ENCODE measurements at places on chromosomes 5 and 9. TPM values are rescaled to one million over a fixed set of nuclear protein-coding genes. Genes with fewer than 3 reads are reported as not detected.
A peak's percentile ranks its signal among the peaks of the same experiment; 100 is the strongest.

- ATAC-seq: no peak
Observed at GRCh38 chr5:148094336-148094735, 30.6 kb downstream of the SPINK5 start.

- no peak for ATAC-seq
Observed at GRCh38 chr9:96062031-96062430, 186.5 kb downstream of the ERCC6L2 start.

Gene CNTLN
- total RNA-seq: 7.2 TPM

DNA sequence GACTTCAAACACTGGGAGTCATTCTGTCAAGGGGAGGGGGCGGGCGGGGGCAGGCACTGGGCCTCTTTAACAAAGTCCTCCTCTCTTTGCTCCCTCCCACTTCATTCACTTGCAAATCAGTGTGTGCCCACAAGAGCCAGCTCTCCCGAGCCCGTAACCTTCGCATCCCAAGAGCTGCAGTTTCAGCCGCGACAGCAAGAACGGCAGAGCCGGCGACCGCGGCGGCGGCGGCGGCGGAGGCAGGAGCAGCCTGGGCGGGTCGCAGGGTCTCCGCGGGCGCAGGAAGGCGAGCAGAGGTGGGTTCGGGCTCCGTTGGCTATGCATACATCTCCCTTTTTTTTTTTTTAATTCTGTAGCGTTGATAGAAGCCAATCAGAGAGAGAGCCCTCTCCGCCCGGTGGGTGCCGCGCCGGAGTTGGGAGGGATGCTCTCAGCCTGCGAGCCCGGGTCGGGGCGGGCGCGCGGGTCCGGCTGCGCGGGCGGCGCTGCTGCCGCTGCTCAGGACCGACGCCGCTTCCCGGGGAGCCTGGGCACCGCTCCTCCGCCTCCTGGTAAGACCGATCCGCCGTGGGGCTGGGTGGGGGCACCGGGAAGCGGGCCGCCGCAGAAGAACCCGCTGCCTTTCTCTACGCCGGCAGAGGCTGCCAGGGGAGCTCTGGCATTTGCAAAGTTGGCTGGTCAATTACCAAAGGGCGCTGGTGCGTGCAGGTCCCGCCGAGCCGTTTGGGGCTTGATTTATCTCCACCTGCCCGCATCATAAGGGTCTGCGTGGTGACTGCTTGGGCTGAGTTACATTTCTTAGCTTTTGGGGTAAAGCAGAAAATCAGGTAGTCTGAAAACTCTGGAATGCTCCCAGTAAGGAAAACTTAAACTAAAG lies at the start of gene CDH6:
CDH6 (plus strand) TSS at position 96 of the 877 bp plus-strand sequence. CDS start 73,788 bp downstream, outside the sequence.
- ATAC-seq: peak; percentile 84

Gene FIBCD1
- total RNA-seq: 2.0 TPM

- no peak for ATAC-seq
Observed at GRCh38 chr5:114358329-114358728, 3.5 kb upstream of the KCNN2 start.

GRCh38 chr9:114286146-114286679 lies 36.7 kb upstream of the ORM1 start:
- ATAC-seq: no peak

DNA sequence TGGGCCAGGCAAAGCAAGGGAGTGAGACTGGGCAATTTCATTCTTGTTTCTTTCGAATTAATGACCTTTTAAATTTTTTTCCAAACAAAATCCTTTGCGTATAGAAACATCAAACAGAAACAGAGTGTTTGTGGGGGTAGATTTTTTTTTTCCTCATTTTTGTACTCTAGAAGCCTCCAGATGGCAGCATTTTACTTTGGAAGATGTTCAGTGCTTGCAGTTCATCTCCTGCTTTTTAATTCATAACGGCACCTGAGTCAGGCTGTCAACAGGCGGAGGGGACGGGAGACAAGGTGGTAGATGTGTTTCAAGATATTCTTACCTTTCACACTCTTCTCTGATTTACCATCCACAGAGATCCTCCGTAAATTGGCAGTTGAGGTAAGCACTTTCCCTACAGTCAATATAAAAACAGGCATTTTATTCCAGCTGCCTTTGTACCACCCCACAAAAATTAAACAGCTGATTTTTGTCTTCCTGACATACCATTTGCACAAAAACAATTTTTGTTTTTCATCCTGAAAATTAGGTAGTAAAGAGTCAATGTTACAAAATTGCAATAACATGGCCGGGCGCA lies 99.5 kb upstream of the FBXL17 start:
- no peak for ATAC-seq

Gene IFNA1
- not detected for total RNA-seq

Gene PALM2AKAP2
- 13.8 TPM for total RNA-seq

Gene RAB3C
- 0.10 TPM for total RNA-seq

- no peak for ATAC-seq
Observed at GRCh38 chr5:126508962-126509279, 85.7 kb downstream of the GRAMD2B start.

GRCh38 chr5:84370176-84370575 lies 14.5 kb downstream of the EDIL3 start:
- no peak for ATAC-seq

Gene NRARP
- 2.0 TPM for total RNA-seq

- ATAC-seq: no peak
Observed at GRCh38 chr5:133709209-133709725, 96.9 kb upstream of the FSTL4 start.

- ATAC-seq: no peak
Observed at GRCh38 chr5:136594416-136594815, 229.1 kb upstream of the TRPC7 start.

DNA sequence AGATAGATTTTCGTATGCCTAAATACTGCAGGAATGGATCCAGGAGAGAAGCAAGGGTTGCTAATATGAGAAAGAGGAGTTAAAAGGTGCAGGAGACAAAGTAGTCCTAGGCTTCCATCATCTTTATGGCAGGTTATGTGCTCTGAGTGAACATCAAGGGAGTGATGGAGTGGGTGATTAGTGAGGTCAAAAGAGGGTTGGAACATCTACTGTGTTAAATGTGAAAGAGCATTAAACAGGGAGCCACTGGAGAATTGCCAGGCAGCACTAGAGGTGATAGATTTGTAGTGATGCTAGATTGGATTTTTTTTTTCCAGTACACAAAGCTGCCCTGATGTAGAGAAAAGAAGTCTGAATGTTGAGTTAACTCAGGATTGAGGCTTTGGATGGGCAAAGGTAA lies 199.3 kb downstream of the NMUR2 start:
- ATAC-seq: no peak

- ATAC-seq: no peak
Observed at GRCh38 chr9:134929193-134930158, 11.8 kb upstream of the FCN1 start.

DNA sequence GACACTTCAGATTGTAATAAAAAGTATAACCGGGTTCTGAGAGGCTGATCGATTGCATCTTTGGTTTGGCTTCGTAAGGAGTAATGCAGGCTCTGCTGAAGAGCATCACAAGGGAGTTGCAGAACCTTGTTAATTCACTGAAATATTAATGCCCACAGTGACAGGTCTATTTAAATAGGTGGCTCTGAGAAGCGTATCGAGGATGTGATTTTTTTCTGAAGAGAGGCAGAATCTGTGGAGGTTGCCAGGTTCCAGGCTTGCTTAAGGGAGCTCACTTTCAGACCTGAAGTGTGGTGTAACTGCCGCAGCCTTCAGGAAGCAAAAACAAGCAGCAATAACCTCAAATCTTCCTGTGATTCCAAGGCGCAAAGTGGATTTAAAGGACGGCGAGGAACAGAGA lies 80.3 kb downstream of the ANKRD33B start:
- no peak for ATAC-seq

DNA sequence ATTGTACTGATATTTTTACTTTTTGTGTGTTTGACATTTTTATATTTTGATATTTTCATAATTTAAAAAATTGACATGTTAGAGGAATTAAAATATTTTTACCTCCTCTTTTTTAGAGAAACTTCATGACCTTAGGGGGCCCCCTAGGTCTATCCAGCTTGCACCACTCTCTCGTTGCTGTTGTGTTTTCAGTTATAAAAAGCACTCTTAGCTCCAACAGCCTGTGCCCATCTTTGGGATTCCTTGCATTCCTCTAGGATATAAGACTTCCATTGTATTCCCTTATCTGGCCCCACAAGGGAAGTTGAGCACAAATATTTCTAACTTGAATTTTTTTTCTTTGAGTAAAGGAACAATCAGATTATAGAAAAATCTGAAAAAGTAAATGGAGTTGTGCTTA lies 245.3 kb downstream of the SH3GL2 start:
- ATAC-seq: no peak

Gene FLT4
- 0.37 TPM for total RNA-seq

Gene AOPEP
- 8.9 TPM for total RNA-seq

- ATAC-seq: peak; percentile 92
Observed at GRCh38 chr9:12739014-12739652, 35.7 kb upstream of the LURAP1L start.

DNA sequence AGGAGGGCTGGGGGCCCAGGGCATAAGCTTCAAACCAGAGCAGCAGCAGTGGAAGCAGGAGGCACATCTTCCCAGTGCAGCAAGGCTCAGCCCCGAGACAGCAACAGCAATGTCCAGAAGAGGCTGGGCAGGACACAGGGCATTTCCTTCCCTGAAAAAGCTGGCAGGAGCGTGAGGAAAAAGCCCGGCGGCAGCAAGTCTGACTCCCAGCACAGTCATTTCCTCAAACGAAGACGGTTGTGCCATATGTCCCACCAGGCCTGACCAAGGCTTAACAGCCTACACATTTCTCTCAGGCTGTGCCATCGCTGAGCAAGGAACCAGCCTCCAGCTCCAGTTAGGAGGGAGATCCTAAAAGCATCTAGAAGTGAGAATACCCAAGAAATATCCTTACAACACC lies 74.5 kb downstream of the APTX start:
- no peak for ATAC-seq

Gene IL17B
- total RNA-seq: not detected

- ATAC-seq: no peak
Observed at GRCh38 chr9:124130277-124131075, 118.9 kb downstream of the LHX2 start.

DNA sequence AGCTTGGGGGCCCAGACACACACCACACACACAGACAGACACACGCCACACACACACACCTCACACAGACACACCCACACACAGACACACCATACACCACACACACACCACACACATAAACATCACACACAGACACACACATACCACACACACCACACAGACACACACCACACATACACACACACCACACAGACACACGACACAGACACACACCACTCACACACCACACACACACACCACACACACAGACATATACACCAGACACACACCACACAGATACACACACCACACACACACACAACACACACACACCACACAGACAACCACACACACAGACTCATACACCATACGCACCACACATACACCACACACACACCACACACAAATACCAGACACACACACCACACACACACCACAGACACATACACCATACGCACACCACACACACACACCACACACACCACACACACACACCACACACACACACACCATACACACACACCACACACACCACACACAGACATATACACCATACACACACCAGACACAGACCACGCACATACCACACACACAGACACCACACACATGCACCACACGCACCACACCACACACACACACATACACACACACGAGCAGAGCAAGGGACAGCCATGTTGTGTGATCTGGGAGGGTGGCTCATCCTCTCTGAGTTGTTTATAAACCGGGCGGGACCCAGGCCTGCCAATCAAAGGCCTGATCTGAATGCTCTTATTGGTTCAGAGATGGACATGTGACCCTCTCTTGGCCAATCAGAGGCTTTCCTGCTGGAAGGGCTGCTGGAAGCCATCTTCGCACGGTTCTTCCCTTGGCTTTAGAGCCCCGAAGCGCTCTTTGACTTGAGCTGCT lies 148.3 kb downstream of the GAPVD1 start:
- no peak for ATAC-seq

GRCh38 chr9:16125629-16126028 lies 572.8 kb downstream of the CCDC171 start:
- no peak for ATAC-seq

DNA sequence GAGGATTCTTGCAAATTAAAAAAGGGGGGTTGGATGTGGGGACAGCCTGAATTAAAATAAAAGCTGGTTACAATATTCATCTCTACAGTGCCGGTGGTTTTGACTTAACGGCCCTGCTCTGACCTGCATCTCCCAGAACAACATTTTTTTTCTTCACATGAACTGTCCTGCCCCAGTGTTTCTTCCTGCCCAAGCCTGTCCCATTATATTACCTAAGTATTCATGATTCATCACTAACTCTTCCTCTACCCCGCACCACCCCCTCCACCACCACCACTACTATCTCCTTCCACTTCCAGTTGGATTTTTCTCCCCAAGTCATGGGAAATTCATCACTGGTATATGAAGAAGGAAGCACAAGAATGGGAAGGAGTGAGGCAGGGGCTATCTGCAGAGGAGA lies 90.1 kb downstream of the ZFAND5 start:
- no peak for ATAC-seq

GRCh38 chr9:131500377-131500776 lies 2.3 kb upstream of the POMT1 start:
- no peak for ATAC-seq

Gene FBP2
- total RNA-seq: not detected

Gene ZNF189
- total RNA-seq: 24.2 TPM

Gene PCSK5
- 1.8 TPM for total RNA-seq

DNA sequence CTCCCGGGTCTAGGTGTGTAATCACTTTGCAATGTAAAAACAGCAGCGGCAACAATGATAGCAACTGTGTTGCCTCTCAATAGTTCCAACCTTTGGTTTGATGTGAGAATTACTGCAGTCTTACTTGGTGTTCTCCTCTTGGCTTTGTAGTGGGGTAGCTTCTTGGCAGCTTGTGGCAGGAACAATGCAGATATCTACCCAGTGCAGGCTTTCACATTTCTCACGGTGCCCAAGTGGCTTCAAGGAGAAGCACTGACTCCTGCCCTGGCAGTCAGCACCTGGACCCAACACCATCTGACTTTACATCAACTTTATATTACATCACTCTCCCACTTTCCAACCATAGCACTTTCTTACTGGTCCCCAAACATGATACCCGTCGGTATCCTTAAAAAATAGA lies 28.4 kb upstream of the TIFAB start:
- ATAC-seq: no peak

All from motor neuron (in vitro differentiated cells).